ENCODE measurements at places on chromosomes 12 and 14.

- DNase-seq, result no peak
These were observed 459.7 kb downstream of the GXYLT1 start for GRCh38 chr12:41684997-41685396.

GRCh38 chr14:74867673-74868072 is 8.3 kb downstream of the PROX2 start:
- DNase-seq, result peak; percentile 47

GRCh38 chr12:116891019-116891418 is 9.8 kb upstream of the HRK start:
- no peak for DNase-seq

- no peak for DNase-seq
These were observed 29.3 kb downstream of the YLPM1 start for GRCh38 chr14:74792249-74793039.

DNA sequence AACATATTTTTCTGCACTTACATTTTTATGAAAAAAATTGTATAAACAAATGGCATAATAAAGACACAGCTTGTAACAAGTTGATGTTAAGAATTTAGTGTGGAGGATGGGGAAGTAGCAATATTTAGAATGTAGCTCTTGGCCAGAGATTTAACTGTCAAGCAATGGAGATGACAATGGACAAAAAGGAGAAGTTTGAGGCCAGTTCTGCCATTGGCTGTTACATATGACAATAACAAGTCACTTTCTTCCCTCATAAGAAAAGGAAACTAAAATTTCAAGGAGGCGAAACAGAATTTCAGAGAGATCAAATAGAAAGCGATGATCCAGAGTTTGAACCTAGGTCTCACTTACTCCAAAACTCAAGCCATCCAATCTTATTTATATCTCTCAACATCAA is 122.8 kb upstream of the CCDC175 start:
- no peak for DNase-seq

GRCh38 chr12:118103201-118103600 is 610 bp downstream of the VSIG10 start:
- DNase-seq, result no peak

DNA sequence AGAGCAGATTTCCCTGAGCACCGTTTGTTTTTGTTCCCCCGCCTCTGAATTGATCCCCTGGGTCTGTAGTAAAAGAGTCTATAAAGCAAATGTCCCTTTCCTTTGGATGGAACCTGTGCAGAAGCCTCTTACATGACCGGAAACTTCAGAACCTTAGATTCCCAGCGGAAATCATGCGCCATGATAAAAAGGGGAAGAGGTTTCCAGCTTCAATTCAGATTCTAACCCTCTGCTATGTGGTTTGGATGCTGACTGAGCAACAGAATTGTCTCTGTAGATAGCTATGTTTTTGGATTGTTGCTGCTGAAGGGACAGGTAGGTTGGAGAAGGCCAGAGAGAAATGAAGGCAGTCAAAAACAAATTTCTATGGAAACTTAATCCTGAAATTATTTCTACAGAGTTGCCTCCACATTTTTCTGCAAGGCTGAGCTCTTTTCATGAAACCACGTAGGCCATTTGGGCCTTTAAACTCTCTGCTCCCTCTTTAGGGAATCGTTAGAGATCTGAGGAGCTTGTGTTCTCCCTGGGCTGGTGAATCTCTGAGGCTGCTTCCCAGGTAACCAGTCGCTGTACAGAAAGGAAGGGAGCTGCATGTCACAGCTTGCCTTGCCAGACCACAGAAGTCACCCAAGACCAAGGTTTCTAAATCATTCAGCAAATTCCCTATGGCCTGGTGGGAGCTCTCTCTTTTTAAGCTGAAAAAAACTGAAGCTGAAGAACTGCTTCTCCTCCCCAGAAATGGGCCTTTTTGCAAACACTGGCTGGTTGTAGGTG is 28.7 kb upstream of the OR10P1 start:
- no peak for DNase-seq

DNA sequence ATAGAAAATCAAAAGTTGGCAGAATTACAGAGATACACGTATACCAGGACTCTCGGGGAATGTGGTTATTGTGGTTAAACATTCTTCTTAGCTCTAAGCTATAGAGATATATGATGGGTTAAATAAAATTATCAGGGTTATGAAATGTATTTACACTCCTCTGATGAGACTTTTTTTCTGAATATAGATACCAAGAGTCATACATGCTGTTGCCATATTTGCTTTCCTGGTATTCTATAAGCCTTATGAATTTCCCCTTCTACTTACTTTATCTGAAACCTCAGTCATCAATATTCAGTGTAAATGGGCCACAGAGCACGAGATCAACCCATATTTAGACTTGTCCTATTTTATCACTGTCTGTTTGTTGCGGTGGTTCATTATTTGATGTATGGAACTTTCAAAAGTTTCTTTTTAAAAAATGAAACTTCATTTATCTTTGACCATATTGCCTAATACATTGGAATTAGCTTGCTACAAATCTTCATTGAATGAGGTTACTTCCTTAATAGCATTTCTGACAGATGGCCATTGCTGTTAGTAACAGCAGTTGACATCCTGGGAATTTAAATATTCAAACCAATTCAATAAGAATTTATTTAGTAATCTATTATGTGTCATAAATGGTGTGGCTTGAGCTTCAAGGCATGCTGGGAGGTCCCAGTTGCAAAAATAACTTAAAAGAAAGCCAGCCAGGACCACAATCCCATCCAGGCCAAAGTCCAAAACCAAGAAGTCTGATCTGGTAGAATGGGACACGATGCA is 393.5 kb downstream of the PCNX1 start:
- DNase-seq, result no peak

DNA sequence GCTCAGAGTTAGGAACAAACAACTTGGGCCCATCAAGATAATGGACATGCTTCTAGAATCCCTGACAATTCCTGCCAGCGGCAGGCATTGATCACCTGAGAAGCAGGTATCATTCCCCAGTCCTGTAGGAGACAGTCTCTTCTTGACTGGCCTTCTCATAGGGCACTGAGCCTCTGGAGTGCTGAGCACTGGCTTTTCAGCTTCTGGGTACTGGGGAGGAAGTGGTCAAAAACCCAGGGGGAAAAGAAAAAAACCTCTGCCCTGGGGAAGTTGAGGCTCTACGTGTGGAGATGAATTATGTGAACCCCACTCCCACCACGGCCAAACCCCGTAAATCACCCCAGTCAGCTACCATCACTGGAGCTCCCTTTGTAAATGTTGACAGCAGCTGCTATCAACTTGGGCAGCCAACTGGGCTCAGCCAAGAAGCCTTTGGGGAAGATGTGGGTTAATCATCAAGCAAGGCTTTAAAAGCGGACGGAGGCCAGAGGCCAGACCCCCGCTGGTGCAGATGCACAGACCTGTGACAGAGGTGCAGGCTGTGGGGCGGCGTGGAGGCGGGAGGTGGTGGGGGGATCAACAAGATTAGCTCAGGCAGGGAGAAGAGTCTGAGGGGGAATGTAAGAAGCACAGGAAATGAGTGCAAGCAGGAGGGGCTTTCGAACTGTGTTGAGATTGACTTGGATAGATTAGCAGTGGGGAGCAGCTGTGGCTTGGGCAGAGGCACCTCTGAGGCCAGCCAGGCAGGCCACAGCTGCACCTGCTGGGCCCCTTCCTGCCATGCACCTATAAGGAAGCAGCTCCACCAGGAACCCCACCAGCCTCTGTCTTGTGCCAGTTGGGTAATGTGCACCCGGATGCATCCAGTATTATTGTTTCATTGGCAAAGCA is 105.4 kb upstream of the HIF1A start:
- DNase-seq, result no peak

- DNase-seq, result no peak
These were observed 245.1 kb upstream of the ATXN7L3B start for GRCh38 chr12:74292351-74293194.

- DNase-seq, result no peak
These were observed 15.2 kb upstream of the EIF5 start for GRCh38 chr14:103318750-103319419.

- DNase-seq, result no peak
These were observed 873.1 kb upstream of the TMEM132C start for GRCh38 chr12:127393896-127394295.

DNA sequence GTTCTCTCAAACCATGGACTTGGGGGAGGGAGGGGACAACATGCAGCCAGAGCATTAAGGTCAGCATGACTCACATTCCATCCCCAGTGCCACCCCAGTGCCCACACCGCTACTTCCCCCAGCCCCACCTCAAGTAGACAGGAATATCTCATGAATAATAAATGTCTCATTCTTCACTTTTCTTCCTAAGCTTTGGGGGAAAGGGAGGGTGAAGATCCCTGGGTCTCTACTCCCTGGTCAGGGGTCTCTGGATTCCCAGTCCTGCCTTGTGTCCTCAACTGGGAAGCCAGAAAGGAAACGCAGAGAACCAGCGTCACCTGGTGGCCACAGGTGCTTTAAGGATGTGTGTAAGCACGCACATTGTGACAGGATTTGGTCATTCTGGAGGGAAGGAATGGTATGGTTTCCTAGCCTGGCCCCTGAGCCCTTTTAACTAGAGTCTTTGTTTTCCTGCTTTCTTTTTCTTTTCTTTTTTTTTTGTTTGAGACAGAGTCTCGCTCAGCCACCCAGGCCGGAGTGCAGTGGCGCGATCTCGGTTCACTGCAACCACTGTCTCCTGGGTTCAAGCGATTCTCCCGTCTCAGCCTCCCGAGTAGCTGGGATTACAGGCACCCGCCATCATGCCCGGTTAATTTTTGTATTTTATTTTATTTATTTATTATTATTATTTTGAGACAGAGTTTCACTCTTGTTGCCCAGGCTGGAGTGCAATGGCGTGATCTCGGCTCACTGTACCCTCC is 3.4 kb downstream of the GPR84 start:
- peak; percentile 24 for DNase-seq
